ENCODE measurements at places on chromosomes 3 and 15.

- DNase-seq = no peak
These were observed 7.6 kb downstream of the MAN2A2 start for GRCh38 chr15:90910441-90911301.

- DNase-seq = no peak
These were observed 8.6 kb downstream of the CLEC3B start for GRCh38 chr3:45034612-45035252.

DNA sequence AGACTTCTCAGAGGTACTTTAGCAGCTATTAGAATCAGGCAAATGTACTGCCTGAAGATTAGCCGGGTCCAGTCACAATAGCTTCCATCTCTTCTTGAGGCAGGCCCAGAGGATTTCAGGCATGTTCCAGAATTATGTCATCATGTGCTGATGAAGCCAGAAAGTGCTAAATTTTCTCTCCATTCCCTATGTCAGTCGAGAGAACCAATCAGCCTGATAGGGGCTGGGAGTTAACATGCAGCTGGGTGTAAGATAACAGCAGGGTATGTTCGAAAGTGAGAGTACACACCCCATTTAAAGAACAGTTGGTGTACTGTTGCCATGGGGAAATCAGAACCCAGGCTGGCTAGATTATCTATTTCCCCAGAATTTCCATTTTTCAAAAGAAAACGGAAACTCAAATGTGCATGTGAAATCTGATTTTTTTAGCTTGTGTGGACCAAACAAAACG is 48.7 kb downstream of the MYH15 start:
- DNase-seq = no peak

- no peak for DNase-seq
These were observed 225.3 kb upstream of the KCNMB2 start for GRCh38 chr3:178310949-178311348.

DNA sequence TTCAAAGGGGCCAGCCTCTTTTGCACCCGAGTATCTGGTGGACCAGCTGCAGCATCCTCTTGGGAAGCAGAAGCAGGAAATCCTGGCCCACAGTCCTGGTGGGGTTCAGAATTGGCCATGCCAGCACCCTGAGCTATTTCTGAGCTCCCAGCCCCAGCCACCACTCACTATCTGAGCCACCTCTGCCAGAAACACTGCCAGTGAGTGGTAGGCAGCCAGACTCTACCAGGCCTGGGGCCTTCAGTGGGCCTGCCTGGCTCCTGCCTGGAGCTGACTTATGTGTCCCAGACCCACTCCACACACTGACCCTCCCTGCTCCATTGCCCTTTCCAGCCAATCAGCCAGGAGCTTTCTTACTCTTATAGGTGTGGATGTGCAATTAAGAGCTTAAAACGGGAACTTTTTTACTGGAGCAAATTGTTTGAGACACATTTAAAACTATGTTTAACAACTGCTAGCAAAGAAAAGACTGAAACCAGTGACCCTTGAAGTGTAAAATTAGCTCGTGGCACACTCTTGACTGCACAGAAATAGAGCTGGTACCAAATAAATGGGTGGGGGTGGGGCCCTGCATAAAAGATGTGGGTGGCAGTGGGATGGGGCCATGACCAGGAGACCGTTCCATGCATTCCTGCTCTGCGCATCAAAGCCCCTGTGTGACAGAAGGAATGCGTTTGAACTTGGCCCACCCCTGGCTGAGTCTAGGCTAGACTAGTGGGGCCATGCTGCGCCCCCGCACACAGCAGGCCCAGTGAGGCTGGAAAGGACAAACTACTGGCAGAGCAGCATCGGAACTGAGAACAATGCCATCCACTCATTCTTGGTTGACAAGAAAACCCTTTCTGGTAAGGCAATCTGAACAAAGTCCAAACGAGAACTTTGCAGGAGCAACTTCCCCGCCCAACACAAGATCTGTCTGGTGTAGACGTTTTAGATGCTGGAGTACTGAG is 48.0 kb downstream of the CTNNB1 start:
- DNase-seq = no peak

- DNase-seq = no peak
These were observed 421.6 kb upstream of the CBLB start for GRCh38 chr3:106290304-106290997.

DNA sequence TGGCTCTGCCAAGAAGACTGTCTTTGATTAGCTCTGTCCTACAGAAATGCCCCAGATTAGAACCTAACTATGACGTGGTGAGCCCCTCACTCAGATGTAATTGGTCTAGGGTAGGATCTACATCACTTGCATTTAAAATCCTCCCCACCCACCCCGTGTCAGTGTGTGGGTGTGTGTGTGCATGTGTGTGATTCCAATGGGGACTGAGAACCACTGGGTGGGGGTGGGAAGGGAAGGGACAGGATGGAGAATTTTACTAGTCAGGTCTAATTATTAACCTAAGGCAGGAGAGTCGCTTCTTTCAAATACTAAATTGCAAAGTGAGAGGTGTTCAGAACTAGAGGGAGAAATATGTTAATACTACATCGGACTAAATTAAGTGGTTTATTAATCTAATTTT is 91.7 kb downstream of the TBL1XR1 start:
- DNase-seq = no peak

GRCh38 chr3:152434142-152434541 is 165.4 kb downstream of the MBNL1 start:
- no peak for DNase-seq

- DNase-seq = no peak
These were observed 68.6 kb downstream of the SLC6A6 start for GRCh38 chr3:14471016-14471415.

DNA sequence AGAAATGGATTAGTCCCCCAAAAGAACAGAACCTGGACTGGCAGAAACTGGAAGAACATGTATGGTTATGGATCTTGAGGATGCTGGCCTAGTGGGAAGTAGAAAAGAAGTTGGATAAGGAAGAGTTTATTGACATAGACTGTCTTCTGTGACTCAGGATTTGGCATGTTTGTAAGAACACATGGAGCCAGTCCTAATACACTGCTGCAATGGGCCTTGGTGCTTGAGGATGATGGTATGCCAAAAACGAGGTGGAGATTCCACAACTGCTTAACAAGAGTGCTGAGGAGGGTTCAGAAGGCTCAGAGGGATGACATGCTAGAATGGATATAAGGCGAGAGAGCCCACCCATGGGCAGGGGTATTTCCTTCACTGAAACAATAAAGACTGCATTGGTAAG is 22.4 kb downstream of the LZTFL1 start:
- no peak for DNase-seq

DNA sequence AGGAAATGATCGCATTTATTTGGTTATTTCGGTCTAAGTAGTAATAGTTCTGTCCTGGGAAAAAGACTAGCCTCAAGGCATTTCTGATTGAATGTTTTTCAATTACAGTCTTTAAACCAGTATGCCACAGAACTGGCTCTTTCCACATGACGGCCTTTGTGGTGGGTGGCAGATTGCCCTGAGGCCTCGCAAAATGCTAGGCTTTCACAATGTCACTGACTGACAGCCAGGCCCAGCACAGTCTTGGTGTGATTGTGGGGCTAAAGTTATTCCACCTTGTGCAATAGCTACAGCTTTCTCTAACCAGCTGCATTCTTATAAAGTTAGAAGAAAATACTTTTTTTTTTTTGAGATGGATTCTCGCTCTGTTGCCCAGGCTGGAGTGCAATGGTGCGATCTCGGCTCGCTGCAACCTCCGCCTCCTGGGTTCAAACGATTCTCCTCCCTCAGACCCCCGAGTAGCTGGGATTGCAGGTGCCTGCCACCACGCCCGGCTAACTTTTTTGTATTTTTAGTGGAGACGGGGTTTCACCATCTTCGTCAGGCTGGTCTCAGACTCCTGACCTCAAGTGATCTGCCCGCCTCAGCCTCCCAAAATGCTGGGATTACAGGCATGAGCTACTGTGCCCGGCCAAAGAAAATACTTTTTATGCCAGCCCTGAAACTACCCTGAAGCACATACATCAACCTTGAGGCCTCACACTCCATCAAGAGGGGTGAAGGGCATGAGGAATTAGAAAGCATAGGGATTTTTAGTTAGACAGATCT is 2.5 kb upstream of the ADIPOQ start:
- DNase-seq = no peak

DNA sequence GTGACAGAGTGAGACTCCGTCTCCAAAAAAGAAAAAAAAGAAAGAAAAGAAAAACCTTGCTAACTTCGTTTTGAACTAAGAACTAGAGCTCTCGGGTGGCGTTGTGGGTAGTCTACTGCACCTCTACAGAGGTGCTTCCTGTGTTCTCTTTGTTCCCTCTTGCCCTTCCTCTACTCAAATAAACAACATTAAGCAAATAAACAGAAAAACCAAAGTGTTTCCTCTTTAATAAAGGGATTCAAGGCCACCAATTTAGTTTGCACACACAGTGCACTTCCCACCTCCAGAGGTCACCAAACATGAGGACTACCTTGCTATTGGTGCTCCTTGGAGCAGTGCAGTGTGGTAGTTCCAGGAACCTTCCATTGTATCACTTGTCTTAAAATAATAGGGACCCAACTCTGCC is 354.2 kb upstream of the TBL1XR1 start:
- DNase-seq = no peak

DNA sequence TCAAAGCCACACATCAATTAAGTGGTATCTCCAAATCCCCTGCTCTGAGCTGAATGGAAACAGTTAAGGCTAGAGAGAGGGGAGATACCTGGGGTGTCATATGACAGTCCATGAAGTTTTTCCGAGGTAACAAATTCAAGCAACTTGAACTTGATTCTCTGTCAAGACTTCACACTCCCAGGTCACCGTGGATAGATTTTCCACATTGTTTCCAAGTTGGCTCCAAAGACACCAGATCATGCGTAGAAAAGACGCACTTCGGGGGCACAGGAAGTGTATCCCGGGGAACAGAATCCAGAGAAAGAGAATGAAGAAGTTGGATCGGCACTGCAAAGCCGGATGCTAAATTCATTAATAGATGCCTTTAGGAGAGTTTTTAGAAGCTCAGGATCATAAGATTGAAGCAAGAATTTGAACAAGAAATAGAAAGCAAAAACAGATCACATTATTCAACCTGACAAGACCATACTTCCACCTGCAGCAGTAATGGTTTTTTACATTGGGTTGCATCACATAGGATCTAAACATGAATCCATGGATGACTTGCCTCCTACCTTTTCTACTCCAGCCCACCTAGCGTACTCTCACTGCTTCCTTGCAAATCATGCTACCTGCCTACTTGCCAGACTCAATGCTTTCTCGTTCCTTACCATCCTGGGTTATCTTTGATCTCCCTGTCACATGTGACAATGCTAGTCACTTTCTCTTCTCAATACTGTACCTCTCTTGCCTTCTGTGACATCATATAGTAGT is 253.0 kb upstream of the ADAMTS9 start:
- no peak for DNase-seq

- no peak for DNase-seq
These were observed 74.5 kb downstream of the RAB7A start for GRCh38 chr3:128800241-128801187.

DNA sequence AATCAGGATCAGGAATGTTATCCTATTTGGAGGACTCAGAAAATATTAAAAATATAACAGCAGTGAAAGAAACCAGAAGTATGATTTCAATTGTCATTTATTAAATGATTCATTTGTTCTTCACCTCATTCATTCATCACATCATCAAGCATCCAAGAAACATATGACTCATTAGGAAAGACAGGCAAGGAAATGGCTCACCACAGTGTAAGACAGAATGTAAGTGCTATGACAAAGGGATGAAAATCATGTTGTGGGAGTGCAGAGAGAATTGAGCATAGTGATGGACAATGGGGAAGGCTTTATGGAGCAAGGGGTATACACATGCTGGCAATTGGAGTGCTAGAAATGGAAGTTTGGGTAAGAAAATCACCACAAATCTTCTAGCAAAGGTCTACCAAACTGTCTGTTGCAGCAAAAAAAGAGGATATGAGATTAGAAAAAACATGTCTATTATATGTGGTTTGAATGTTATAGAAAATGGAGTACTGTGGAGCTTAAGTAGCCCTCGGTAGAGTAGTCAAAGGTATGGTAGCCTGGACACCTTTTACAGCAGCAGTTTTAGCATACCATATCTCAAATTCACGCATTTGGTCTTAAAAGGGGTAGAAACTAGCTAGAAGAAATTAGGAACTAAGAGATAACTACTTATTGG is 111.1 kb upstream of the GPR149 start:
- no peak for DNase-seq

GRCh38 chr15:57496594-57496945 is 95.1 kb upstream of the MYZAP start:
- DNase-seq = no peak

DNA sequence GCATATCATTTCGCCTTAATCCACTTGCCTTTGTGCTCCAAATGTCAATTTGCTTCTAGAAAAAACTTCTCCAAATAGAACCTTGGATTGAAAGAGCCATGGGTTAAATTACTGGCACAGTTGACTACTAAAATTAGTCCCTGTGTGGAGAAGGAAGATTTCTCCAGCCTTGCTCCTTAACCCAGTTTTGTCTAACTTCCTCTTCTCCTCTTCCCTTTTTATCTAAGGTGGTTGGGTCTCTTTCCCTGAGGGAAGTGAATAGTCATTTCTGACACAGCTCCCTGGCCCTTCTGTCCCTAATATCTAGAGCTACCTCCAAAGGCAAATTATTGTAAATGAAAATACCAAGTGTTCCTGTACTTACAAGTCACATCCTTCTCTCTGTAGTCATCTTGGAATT is 527.9 kb upstream of the TBL1XR1 start:
- no peak for DNase-seq

DNA sequence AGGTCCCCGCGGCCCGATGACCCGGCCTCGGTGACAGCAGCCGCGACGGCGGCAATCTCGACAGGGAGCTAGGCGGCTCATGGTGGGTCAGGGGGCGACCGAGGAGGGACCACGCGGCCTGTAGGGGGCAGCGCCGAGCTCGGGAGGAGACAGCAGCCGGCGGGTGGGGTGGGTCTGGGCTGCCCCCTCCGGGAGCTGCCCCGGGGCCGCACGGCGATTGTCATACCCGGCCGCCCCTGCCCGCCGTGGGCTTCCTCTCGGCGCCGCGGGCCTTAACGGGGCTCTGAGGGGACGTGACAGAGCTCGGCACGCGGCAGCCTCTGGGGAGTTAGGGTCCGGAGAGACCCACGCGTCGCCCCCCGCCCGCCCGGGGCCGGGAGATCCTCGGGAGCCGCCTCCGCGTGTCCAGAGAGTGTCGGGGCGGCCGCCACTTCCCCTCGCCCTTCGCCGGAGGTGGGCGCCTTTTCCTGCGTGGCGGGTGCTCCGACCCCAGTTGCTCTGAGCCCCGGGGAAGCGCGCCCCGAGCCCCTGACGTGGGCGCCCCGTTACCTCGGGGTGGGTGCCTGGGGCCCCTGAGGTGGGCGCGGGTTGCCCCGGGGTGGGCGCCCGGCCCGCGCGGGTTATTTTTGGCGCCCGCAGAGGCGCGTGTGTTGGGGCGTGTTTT is 539 bp upstream of the PLCL2 start:
- DNase-seq = peak; percentile 52

DNA sequence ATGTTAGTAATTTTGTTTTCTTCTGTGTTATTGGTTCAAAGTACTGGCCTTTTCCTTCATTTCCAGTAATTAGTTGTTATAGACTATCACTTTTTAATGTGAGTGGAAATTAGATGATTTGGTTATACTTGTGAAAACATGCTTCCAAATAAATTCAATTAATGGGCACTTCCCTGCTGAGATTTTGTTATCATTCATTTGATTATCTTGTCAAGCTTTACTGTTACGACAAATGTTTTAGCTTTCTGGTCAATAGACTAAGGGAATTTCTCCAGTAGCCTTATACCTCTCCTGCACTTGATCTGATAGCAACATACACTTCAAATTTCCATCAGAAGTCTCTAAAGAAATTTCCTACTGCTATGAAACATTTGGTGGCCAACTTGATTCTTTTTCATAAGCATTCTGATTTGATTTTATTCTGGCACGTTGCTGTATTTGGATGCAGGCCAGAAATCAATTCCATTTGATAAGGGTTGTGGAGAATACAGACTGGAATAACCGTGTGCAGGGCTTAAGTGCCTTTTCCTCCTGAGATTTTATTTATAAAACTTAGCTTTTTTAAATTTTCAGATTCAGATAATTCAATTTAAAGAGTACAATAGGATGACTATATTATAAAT is 573.8 kb upstream of the NAALADL2 start:
- DNase-seq = no peak
